ENCODE measurements at places on chromosomes 1 and 21. TPM values are rescaled to one million over a fixed set of nuclear protein-coding genes. Genes with fewer than 3 reads are reported as not detected.

- DNase-seq = peak; percentile 90
These were observed 26.1 kb upstream of the SMIM12 start for GRCh38 chr1:34885405-34886247.

GRCh38 chr21:32867597-32867996 lies 96.0 kb upstream of the PAXBP1 start:
- DNase-seq = no peak

- DNase-seq = no peak
These were observed 125.0 kb downstream of the TIAM1 start for GRCh38 chr21:31218830-31219608.

TMEM125 gene
- 39.3 TPM for total RNA-seq

IFI6 gene
- total RNA-seq = 6.3 TPM
